Activated naive CD4-positive, alpha-beta T cell (primary cell): ENCODE measurements at places on chromosomes 6 and 20.

- no peak for DNase-seq
Observed at GRCh38 chr20:53611449-53611894, 17.8 kb upstream of the ZNF217 start.

- DNase-seq = no peak
Observed at GRCh38 chr6:132063738-132064137, 112.6 kb upstream of the CCN2 start.

- DNase-seq = no peak
Observed at GRCh38 chr20:8389381-8390036, 257.4 kb downstream of the PLCB1 start.

GRCh38 chr20:49490689-49491088 lies 8.2 kb upstream of the KCNB1 start:
- no peak for DNase-seq

GRCh38 chr6:56889492-56889891 lies 65.4 kb upstream of the BEND6 start:
- DNase-seq = no peak

GRCh38 chr20:57415771-57416170 lies 24.6 kb downstream of the RBM38 start:
- no peak for DNase-seq

- DNase-seq = no peak
Observed at GRCh38 chr6:37149745-37150144, 20.2 kb upstream of the PIM1 start.

- DNase-seq = no peak
Observed at GRCh38 chr20:2144850-2145249, 43.2 kb downstream of the STK35 start.

- DNase-seq = no peak
Observed at GRCh38 chr6:47076422-47077344, 34.6 kb upstream of the ADGRF1 start.

GRCh38 chr20:43408848-43409576 lies 48.7 kb upstream of the SRSF6 start:
- DNase-seq = no peak

DNA sequence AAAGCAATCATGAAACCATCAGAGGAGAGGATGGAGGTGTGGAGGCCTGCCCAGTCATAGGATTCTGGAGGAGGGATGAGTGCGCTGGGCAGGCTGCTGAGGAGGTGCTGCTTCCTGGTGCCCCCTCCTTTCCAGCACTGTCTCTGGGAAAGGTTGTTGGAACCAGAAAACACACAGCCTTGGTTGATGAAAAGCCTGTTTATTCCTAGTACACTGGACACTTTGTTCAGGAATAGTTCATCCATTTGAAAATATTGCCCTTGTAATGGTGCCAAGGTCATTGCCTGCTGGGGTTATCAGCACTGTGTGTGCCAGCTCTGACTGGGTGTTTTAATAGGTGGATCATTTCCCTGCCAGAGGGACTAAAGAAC lies 83.7 kb upstream of the ARMC2 start:
- no peak for DNase-seq

DNA sequence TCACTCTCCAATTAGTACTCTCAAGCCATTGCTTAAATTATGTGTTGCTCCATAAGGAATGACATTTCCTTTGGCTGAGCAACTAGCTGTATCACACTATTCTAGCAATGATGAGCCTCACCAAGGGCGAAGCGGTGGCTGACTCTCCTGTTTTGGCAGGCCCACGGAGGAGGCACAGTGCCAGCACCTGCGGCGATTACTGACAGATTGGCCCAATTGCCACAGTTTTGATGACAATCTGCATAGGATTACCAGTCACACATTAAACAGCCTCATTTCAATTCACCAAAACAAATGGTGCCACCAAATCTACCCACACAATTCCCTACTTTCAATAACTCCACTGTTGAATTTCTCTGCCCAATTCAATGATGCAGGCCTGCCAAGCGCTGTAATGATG lies 286.9 kb downstream of the PTPRK start:
- DNase-seq = no peak
